T-helper 9 cell (primary cell): ENCODE measurements at places on chromosomes 4 and X.

GRCh38 chrX:72121383-72121782 is 10.3 kb downstream of the RTL5 start:
- no peak for DNase-seq

DNA sequence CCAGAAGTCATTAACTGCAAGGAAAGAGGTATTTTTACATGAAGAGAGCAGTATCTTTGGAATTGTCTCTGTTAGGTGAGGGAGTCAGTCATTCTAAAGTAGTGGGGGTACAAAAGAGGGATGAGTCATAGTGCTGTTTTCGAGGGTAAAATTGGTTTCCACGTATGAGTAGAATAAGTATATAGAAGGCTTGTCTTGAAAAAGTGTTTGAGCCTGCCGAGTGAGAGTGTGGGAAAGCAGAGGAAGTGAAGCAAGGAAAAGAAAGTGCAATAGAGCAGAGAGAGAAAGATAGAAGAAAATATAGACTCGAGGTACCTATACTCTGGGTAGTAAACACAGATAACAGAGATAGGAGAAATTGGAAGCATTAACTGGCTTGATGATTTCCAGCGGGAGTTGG is 696.4 kb downstream of the DMD start:
- DNase-seq = no peak

DNA sequence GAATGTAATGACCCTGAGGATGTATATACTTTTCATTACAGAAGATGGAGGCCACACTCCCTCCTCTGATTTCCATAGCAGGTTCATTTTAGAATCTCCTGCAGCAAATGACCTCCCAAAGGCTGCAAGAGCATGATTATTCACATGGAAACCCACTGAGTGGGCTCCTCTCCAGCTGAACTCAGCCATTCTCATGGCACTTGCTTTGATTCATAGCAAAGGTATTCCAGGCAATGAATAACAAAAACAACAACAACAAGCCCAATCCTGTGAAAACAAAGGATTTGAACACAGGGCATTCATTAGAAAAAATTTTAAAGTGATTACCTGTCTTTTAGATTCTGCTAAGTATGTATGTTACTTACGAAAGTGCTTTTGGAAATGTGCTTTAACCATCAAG is 894.0 kb upstream of the FRG1 start:
- no peak for DNase-seq

- no peak for DNase-seq
Observed at GRCh38 chrX:155535866-155536265, 76.9 kb downstream of the TMLHE start.

DNA sequence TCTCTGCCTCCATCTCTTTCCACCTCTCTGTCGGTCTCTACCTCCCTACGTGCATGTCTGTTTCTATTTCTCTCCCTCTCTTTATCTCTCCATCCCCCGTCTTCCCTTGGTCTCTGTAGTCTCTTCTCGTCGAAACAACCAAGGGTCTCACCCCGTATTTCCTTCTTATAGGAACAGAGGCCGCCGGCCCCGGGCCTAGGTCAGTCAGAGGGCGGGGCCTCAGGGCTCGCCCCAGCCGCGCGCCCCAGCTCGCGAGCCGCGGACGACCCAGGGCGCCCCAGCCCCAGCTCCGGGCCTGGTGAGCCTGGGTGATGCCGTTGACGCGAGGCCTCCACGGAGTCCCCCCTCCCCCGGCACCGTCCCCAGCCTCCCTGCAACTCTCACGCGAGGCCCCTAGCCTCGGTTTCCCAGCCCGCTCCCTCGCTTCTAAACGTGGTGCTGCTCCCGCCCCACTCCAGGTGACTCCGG is 6.6 kb downstream of the TIMM17B start:
- no peak for DNase-seq

DNA sequence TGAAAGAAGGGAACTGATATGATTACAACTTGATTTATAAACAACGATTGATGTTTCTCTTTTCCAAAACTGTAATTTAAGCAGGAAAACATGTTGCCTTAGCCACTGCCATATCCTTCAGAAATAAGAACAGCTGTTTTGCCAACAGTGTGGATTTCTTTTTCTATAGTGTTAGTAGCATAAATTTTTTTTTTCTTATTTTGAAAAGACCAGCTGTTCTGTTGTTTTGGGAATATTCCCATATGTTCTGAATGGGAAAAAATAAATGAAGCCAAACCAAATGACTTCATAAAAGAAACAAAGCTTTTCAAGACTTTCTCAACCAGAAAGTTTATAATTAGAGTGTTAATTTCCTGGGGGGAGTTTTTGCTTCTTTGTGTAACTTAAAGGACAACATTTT is 83.9 kb upstream of the ARHGAP24 start:
- DNase-seq = no peak

- no peak for DNase-seq
Observed at GRCh38 chr4:108247387-108248049, 78.8 kb upstream of the LEF1 start.

DNA sequence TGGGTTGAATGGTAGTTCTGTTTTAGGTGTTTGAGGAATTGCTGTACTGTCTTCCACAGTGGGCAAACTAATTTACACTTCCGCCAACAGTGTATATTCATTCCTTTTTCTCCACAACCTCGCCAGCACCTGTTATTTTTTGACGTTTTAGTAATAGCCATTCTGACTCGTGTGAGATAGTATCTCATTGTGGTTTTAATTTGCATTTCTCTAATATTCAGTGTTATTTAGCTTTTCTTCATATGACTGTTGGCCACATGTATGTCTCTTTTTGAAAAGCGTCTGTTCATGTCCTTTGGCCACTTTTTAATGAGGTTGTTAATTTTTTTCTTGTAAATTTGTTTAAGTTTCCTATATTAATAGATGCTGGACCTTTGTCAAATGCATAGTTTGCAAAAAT is 26.9 kb upstream of the WDR17 start:
- DNase-seq = no peak

GRCh38 chrX:106940068-106940467 is 19.9 kb downstream of the CLDN2 start:
- no peak for DNase-seq

GRCh38 chr4:3042226-3042625 is 32.1 kb downstream of the HTT-AS start:
- DNase-seq = no peak

DNA sequence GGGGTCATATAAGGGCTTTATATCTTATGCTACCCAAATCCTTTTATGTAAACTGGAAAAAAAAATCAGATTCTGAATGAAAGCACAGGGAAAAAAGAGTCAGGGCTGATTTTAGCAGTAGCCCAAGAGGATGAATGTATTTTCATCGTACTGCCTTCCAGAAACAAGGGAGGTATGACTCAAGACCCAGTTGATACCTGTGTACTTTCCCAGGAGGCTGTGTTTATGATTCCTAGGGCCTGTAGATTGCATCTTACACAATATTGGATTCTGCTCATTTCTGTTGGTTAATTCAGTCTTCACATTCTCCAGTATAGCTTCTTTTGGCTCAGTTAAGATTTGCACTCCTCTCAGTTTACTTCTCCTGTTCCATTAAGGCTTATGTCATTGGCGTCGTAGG is 127.9 kb upstream of the LIMCH1 start:
- no peak for DNase-seq

DNA sequence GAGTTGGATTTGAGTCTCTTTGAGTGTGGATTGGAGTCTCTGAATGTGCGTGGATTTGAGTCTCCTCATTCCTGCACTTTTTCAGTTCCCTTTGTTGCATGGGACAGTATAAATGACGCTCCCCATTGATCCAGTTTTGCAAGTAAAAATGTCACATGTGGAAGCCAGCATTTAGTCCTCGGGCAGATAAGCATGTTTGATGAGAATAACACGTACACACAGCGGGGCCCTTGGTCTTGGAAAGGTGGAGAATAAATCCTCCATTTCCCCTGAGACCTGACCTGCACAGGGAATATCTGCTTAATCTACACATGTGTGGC is 8.1 kb downstream of the P2RY8 start:
- no peak for DNase-seq

DNA sequence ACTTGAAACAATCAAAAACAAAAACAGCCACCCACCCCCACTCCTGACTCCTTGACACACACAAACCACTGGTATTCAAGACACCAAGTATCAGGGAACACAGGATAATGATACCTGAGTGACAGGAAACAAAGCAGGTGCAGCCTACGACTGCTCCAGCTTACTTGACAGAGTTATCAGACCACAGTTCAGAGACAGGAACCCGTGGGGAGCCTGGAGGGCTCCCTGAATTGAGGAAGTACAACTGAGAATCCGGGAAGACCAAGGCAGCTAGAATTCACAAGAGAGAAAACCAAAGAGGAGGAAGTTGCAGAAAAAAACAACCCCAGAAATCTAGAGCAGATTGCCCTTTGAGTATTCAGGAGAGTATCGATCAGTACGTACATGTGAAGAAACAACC is 20.5 kb downstream of the COMMD8 start:
- DNase-seq = no peak

DNA sequence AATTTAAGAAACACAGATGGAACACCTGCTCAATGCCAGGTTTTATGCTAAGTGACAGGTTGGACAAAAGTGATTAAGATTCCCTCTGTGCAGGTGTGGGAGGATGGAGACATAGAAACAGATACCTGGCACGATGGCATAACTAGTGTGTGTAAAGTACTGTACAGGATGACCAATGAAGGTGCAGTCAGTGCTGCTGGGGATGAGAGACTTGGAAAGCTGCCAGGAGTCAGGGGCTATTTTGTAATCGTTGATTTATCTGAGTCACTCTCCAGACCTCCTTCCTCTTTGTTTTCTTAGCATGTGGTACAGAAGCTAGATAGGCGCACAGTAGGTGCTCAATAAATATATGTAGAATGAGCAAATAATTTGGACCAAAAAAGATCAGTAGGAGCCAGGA is 58.2 kb downstream of the CWH43 start:
- no peak for DNase-seq
